Left colon (tissue), 2 donors: ENCODE measurements at places on chromosomes 13 and 19.
A peak's percentile ranks its signal among the peaks of the same experiment; 100 is the strongest.

DNA sequence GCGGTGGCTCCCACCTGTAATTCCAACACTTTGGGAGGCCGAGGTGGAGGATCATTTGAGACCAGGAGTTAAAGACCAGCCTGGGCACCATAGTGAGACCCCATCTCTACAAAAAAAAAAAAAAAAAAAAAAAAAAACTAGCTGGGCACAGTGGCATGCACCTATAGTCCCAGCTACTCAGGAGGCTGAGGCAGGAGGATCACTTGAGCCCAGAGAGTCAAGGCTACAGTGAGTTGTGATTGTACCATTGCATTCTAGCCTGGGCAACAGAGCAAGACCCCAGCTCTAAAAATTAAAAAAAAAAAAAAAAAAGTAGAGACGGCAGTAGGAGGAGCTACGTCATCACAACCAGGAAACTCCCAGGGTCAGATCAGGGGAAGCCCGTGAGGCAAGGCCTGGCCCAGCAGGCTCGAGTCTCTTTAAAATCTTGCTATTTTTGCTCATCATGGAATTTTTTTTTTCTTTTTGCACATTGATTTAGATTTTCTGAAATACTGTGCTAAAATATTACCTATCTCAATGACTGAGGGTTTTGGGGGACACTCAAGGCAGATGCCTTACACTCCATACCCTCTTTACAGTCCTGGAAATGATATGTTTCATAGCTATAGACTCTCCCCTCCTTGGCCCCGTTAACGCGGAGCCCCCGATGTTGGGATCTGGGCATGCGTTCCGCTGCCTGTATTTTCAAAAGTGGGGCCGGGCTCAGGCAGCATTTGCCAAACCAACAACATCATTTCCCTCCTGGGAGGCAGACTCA lies 44.4 kb upstream of the USE1 start:
- DNase-seq = no peak

DNA sequence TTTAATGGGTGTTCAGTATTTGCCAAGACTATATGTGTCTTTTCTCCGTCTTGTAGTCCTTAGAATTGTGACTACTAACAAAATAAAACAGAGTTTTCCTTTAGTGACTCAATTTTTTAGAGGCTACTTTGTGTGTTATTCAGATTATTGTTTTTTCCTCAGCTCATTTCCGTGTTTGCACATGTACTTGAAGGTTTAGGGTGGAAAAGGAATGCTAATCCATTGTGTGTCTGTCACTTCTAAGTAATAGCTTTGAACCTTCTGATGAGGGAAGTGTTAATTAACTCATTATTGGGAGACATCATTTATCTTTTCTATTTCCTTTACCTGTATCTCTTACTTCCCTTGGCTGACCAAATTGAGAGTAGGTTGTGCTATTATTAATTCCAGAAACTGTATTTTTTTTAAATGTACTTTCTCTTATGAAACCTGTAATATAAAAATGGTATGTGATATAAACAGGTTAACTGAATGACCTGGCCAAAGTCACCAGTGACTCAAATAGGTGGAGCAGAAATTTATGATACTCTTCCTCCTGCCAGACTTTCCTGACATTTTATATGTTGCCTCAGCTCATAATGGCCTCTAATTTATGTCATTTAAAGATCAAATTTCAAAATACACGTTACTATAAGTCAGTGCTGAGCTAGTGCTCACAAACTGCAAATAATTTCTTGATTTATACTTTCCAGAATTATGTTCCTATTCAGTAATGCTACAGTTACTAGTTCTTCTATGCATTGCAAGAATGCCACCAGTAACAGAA lies 88.8 kb downstream of the LMO7 start:
- no peak for DNase-seq

DNA sequence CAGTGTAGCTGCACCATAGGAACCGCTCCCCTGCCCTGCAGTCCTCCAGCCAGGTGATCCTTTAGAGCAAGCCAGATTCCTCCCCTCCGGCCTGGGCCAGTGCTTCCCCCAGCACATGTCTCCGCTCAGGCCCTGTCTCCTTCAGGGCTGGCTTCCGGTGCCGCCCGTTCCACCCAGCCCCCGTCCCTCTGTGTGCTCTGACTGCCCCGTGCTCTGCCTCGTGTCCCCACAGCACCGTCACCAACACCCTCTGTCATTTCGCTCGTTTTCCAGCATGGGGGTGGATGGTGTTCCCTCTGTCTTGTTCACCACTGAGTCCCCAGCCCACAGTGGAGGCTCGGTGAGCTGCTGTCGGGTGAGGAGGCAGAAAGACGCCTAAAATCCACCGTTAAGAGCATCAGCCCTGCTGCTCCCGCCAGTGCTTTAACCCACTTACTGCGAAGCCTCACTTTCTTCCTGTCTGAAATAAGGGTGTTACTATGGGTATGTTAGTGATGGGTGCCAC lies 54.5 kb downstream of the TSSK6 start:
- peak; percentile 45 for DNase-seq

DNA sequence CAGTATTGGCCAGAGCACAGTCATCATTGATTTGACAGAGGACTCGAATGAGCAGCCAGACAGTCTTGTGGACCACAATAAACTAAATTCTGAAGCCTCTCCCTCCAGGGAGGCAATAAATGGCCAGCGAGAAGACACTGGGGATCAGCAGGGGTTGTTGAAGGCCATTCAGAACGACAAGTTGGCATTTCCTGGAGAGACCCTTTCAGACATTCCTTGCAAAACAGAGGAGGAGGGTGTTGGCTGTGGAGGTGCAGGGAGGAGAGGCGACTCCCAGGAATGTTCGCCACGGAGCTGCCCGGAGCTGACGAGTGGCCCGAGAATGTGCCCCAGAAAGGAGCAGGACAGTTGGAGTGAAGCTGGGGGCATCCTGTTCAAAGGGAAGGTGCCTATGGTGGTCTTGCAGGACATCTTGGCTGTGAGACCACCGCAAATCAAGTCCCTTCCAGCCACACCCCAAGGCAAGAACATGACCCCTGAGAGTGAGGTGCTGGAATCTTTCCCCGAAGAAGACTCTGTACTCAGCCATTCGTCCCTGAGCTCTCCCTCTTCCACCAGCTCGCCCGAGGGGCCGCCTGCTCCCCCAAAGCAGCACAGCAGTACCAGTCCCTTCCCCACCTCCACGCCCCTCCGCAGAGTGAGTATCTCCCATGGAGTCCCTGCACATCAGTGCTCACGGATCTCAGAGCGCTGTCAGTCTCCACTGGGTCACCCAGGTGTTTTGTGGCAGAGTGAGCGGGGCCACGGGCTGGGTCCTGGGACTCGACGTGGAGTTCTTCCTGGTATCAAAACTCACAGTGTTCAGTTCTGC lies 6.9 kb downstream of the CHAF1A start:
- no peak for DNase-seq

GRCh38 chr13:113115363-113116205 lies 7.0 kb upstream of the F10 start:
- no peak for DNase-seq

DNA sequence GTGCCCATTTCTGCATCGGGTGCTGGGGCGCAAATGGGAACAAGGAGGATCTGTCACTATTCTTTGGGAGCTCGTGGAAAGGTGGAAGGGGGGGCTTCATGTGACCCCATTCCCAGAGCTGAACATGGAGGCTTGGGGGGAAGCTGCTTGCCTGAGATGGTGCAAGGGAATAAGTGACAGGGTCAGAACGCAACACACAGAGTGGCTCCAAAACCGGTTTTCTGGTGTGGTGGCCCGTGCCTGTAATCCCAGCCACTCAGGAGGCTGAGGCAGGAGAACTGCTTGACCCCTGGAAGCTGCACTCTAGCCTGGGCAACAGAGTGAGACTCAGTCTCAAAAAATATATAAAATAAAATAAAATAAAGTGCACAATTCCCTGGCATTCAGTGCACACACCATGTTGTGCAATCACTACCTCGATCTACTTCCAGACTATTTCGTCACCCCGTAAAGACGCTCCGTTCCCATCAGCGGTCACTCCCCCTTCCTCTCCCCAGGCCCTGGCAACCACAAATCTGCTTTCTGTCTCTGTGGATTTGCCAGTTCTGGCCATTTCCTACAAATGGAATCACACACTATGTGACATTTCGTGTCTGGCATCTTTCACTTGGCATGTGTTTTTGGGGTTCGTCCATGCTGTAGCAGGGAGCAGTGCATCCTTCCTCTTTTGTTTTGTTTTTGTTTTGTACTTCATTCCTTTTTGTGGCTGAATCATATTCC lies 18.2 kb upstream of the COMP start:
- peak; percentile 44 for DNase-seq

DNA sequence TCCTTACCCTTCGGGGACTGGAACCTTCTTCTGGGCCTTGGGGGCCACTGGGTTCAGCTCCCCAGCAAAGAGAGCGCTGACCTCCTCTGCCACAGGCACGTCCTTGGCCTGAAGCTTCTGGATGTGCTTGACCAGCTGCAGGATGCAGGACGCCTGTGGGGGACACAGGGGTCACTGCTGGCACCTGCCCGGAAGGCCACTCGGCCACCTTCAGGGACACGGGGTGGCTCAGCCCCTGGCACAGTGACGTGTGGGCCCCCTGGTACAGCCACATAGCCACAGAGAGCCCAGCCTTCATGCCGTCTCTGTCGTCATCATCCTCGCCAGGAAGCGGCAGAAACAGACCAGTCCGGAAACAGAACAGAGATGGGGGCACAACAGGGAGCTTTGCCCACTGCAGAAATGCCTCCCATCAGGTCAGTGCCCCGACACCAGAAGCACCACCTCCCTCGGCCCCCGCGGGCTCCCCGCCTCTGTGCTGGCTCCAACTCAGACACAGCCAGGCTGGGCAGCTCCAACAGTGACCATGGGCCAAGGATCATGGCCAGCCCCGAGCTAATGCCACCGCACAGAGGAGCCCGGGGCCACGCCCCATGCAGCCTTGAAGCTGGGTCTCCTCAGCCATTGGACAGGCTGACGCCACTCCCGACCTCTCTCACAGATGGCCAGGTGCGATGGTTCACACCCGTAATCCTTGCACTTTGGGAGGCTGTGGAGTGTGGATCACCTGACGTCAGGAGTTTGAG lies 20.7 kb downstream of the IZUMO4 start:
- DNase-seq = no peak

DNA sequence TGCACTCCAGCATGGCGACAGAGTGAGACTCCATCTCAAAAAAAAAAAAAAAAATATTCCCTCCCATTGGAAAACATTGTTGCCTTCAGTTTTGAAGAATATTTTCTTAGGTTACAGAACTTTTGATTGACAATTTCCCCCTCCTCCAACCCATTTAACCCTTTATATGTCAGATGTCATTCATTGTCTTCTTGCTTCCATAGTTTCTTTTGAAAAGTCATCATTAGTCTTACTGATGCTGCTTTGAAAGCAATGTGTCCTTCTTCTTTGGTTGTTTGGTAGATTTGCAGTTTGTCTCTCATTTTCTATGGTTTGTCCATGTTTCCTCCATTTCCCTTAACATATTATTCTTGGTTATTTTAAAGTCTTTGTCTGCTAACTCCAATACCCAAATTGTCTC lies 25.4 kb downstream of the ZNF558 start:
- DNase-seq = no peak

- peak; percentile 77 for DNase-seq
Measured at GRCh38 chr19:10431943-10432735, 11.8 kb downstream of the PDE4A start.

- peak; percentile 85 for DNase-seq
Measured at GRCh38 chr19:17107546-17108452, 32.2 kb downstream of the MYO9B start.

- no peak for DNase-seq
Measured at GRCh38 chr19:947090-947706, 21.4 kb downstream of the ARID3A start.

DNA sequence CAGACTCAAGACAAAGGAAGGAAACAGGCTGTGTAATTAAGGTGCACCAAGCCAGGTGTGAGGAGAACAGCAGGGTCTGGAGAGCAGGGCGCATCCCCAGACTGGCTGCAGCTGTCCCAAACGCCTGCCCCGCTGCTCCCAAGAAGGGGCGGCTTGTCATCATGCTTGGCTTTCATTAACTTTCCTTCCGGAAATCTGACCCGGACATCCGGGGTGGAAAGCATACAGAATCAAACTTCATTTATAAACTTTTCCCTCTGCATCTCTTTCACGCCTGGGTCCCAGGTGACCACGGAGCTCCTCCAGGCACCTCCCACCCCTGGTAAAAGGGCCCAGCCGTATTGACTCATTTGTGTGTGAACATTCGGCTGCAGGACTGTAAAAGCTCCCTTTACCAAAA lies 31.7 kb downstream of the TSHZ3 start:
- no peak for DNase-seq

DNA sequence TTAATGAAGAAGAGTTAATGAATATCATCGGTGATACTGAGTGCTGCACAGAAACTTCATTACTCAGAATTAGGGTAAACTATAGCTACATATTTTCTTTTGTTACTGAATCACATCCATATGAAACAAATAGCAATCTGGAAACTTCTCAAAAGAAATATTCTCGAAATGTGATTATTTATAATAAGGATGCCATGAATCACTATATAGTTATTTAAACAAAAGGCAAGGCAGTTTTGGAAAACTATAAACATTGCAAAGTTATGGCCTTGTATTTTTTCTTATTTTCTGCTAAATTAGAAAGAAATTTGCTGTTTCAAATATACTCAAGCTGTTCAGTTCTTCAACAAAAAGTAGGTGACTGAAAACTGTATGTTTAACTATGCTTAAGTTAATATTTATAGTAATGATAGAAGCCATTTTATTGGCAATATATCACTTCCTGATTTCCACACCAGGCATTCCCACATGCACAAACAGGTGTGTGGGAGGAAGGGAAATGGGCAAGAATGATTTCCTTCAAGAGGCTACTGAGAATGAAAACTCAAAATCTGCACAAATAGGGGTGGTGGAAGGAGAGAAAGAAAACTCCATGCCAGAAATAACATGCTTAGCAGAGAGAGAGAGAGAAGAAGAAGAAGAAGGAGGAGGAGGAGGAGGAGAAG lies 74.5 kb upstream of the FRY start:
- DNase-seq = no peak

DNA sequence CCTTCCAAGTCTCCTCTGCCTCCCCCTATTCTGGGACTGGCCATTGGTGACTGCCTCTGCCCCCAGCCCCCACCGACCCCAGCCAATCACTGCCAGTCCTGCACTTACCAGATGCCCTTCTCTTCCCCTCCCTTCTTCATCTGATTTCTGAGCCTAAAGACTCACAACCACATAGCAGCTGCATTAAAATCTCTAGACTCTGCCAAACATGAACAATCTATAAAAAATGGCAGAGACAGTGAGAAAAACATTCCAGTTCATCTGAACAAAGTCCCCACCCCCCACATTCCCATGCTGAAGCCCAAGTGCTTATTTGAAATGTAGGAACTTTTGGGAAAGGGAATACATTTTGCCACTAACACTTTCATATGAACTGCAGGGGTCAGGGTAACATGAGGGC lies 60.8 kb downstream of the KCTD12 start:
- DNase-seq = no peak

DNA sequence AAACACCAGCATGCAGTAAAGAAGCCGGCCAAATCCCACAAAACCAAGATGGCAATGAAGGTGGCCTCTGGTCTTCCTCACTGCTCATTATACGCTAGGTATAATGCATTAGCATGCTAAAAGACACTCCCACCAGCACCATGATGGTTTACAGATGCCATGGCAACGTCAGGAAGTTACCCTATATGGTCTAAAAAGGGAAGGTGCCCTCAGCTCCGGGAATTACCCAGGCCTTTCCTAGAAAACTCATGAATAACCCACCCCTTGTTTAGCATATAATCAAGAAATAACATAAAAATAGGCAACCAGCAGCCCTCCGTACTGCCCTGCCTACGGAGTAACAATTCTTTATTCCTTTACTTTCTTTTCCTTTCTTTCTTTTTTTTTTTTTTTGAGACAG lies 21.1 kb upstream of the PLEKHF1 start:
- DNase-seq = no peak

- DNase-seq = no peak
Measured at GRCh38 chr13:47252627-47253026, 355.8 kb upstream of the HTR2A start.

GRCh38 chr19:7868671-7869452 lies 5.3 kb downstream of the PRR36 start:
- DNase-seq = peak; percentile 82
